ENCODE measurements at places on chromosomes 6 and 20.

- DNase-seq: no peak
Measured at GRCh38 chr20:46063151-46063550, 26.6 kb downstream of the NCOA5 start.

DNA sequence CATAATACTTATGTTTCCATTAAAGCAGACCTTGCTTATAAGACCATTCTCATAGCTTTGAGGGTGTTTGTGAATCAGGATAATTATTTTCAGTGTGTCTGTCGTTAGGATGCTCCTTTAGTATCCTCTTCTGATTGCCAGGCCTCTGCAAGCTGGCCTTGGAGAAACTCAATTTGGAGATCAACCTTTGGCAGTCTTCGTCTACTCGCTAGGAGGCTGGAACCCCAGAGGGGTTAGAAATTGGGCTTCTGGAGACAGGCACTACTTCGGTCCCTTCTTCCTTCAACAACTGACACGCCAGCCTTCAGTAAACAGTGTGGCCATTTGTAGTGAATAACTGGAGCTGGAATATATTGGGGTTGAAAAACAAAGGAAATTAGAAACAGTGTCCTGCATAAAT is 100.8 kb upstream of the CITED2 start:
- no peak for DNase-seq

GRCh38 chr6:69973138-69973537 is 106.8 kb downstream of the COL19A1 start:
- no peak for DNase-seq

GRCh38 chr6:139016337-139017213 is 12.0 kb upstream of the ABRACL start:
- DNase-seq: no peak

DNA sequence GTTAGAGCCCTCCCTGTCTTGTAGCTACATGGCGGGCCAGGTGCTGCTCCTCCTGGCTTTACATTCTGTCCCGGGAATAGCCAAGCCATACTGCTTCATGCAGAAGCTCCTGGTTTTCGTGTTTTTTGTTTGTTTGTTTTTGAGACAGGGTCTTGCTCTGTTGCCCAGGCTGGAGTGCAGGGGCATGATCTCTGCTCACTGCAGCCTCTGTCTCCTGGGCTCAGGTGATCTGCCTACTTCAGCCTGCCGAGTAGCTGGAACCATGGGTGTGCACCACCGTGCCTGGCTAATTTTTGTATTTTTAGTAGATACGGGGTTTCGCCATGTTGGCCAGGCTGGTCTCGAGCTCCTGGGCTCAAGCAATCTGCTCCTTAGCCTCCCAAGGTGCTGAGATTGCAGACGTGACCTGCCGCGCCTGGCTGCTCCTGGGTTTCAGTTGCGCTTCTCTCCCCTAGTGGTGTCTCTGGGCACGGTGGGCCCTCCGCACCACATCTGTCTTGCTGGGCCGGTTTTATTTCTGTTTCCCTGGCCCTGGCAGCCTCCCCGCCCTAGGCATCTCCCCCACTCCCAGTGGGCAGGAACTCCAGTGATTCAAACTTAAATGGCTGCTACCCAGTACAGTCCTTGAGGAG is 12.9 kb downstream of the CDYL start:
- no peak for DNase-seq

- DNase-seq: no peak
Measured at GRCh38 chr20:19098806-19099578, 113.5 kb upstream of the SLC24A3 start.

- no peak for DNase-seq
Measured at GRCh38 chr6:132893772-132894490, 79.6 kb downstream of the RPS12 start.

DNA sequence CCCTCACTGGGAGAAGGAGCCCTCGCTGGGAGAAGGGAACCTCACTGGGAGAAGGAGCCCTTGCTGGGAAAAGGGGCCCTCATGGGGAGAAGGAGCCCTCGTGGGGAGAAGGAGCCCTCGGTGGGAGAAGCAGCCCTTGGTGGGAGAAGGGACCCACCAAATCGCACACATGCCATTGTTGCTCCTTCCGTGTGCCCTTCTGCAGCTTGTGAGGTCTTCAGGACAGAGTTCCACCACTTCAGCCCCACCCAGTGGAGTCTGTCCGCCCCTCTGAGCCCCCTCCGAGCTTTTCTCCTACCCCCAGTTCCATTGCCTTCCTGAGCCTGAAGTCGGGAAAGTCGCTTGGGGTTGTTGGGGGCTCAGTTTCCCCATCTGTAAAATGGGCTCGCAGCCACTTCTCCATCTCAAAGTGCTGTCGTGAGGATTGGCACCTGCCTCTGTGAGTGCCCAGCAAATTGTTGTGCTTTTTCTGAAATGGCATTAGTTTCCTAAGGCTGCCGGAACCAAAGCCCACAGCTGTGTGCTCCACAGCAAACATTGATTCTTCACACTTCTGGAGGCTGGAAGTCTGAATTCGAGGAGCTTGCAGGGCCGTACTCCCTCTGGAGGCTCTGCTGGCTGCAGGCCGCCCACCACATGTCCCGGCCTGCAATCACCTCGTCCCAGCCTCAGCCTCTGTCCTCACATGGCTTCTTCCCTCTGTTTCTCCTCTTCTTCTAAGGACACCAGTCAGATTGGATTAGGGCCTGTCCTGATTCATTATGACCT is 124.7 kb upstream of the PMEPA1 start:
- DNase-seq: peak; percentile 31

DNA sequence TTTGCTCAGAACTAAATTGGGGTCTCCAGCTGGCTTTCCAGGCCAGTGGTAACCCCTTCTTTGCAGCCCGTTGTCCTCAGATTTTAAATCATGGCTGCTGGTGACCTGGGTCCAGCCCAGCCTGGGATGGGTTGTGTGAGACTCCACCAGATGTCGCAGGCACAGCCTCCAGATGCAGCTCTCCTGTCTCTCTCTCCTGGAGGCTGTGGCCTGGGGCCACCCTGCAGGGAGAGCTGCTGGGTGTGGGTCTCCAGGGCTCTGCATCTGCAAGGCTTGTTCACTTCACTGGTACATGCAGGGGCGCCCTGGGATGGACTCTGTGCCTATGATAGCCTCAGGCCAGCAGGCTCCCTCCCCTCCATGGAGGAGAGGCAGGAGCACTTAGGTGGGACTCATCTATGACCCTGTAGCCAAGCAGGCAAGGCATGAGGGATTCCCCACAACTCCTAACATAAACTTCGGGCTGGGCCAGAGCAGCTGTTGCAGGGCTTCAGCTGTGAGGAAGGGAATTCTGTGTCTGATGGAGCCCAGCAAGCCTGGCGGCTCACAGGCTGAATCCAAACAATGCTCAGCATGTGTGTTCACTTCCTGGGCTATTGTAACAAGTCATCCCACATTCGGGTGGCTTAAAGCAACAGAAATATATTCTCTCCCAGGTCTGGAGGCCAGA is 94.7 kb upstream of the NXT1 start:
- no peak for DNase-seq

GRCh38 chr6:151044465-151045441 is 179.3 kb downstream of the MTHFD1L start:
- no peak for DNase-seq

DNA sequence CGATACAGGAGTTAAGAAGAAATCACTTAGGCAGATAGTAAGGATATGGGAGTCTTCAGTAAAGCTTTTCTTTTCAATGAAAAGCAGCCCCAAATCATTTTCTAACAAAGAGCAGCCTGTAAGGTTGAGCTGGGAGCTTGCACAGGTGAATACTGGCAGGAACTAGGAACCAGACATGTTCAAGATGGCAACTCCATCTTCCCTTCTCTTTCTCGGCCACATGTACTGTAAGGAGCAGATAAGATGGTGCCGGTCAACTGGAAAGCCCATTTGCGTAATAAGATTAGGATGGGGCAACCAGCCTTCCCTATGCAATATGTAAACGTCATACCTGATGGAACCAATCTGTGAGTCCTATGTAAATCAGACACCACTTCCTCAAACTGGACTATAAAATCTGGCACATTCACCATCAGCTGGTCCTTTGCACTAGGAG is 46.2 kb upstream of the RNGTT start:
- DNase-seq: no peak
